ENCODE measurements at places on chromosomes 7 and 10. TPM values are rescaled to one million over a fixed set of nuclear protein-coding genes. Genes with fewer than 3 reads are reported as not detected.

The TYW1B gene
- polyA plus RNA-seq = 7.5 TPM

The EBF3 gene
- polyA plus RNA-seq = 65.3 TPM

The NUB1 gene
- 34.7 TPM for polyA plus RNA-seq

The SDK1 gene
- 2.0 TPM for polyA plus RNA-seq

The DNMBP gene
- polyA plus RNA-seq = 16.5 TPM

All from muscle of back (tissue), 13 donors.